CMK (cell line): ENCODE measurements at places on chromosomes 7 and 10.

DNA sequence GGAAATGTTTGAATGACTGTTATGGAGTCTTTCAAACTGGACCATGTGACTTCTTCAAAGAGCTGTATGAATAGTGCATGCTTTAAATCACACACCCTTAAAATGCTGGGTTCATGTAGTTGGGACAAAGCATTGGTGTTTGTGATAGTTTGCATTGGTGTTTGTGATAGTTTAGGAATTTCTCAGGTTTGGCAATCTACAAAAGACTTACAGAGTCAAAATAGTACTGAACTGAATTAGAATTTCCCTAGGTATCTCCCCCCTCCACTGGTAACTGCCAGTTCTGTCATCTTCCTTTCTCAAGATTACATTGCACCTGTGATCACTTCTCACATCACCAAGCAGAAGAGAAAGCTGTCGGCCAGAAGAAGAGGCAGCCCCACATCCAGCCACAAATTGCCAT is 261.1 kb downstream of the GATA3 start:
- no peak for DNase-seq

DNA sequence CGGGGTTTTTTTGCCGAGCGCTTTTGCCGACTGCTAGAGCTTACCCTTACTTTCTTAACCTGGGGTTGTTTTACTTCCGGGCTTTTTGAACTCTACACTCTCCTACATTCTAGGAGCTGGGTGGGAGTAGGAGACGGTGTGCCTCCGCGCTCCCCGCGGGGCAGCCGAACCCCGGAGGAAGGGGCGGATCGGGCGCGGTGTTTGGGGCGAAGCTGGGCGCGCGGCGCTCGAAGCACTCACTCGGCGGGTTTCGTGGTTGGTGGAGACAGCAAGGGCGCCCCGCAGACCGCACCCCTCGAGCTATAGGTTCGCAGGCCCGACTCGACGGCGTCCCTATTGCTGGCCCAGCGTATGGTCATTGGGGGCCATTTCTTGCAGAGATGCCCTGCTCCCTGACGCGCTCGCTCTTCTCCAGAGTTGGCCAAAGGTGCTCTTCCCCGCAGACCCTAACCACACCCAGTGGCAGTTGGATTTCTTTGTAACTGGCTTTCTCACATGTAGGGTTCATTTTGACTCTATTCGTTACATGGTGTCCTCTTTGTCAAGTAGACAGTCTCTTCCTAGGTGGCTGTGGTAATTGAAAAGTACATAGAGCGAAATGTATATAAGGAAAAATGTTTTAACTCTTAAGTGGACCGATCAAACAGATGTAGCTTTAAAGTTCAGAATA is 364 bp downstream of the ZNF518A start:
- no peak for DNase-seq

- DNase-seq = no peak
Observed at GRCh38 chr7:50293509-50294179, 10.9 kb upstream of the IKZF1 start.

GRCh38 chr10:96416643-96417042 is 57.8 kb upstream of the OPALIN start:
- no peak for DNase-seq

DNA sequence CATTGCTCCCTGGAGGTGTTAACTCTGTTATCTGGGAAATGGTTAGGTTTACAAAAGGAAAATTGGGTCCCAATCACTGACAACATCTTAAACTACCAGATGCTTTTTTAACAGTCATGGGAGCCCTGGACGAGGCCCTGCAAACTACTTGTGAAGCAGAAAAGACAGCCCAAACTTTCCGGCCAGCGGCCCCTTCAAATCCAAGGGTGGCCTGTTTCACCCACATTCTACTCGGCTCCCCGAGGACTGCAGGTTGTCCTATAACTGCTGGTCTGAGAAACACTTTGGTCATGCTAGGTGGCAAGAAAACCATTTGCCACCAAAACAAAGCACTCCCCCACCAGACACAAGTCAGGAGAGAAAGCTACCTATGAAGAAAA is 2.6 kb downstream of the TUBGCP2 start:
- no peak for DNase-seq

DNA sequence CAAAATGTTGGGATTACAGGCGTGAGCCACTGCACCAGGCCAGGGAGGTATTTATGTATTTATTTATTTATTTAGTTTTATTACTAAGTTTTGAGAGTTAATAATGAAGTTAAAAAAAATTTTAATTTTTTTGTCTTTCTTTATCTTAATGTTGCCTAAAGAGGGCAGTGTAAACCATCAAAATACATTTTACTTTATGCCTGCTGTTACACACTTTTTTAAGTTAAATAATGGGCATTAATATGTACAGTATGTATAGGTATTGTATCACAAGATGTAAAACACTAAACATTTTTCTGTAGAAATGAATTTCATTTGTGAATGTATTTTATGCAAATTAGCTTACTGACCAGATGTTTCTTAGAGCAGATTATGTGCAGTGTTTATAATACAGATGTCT is 129.4 kb downstream of the AASS start:
- DNase-seq = no peak

GRCh38 chr7:14973712-14974428 is 71.3 kb upstream of the DGKB start:
- DNase-seq = no peak

- DNase-seq = no peak
Observed at GRCh38 chr10:31358688-31359330, 39.8 kb downstream of the ZEB1 start.

- DNase-seq = peak; percentile 87
Observed at GRCh38 chr7:1854866-1855724, 185.0 kb downstream of the ELFN1 start.

- no peak for DNase-seq
Observed at GRCh38 chr7:17710312-17710711, 230.0 kb downstream of the SNX13 start.

GRCh38 chr10:79285315-79286197 is 61.7 kb upstream of the PPIF start:
- no peak for DNase-seq

GRCh38 chr7:76354981-76355730 is 3.6 kb downstream of the YWHAG start:
- no peak for DNase-seq
